ENCODE measurements at places on chromosomes 16 and 17.

GRCh38 chr17:58278661-58279015 is 2.1 kb downstream of the MPO start:
- no peak for DNase-seq

- DNase-seq, result no peak
These were observed 15.0 kb downstream of the USP31 start for GRCh38 chr16:23134274-23134673.

- DNase-seq, result no peak
These were observed 80.6 kb downstream of the OR1D5 start for GRCh38 chr17:2982854-2983253.

DNA sequence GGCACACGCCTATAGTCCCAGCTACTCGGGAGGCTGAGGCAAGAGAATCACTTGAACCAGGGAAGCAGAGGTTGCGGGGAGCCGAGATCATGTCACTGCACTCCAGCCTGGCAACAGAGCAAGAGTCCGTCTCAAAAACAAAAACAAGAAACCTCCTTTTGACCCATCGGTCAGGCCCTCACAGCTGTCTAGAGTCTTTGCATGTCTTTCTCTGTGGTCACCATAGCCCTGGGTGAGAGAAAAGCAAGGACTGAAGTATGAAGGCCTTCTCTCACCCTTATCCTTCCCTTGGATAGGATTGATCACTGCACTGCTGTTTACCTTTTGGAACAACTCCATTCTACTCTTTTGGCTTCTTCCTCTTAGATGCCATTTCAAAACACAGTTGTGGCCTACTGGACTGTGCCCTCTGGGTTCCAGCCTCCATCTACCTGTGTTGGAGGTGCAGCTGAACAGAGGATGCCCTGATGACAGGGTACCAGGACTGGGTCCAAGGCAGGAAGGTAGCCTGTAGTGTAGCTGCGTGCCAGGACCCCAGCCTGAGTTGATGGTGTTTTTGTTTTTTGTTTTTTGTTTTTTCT is 37.1 kb downstream of the LDHD start:
- DNase-seq, result no peak

DNA sequence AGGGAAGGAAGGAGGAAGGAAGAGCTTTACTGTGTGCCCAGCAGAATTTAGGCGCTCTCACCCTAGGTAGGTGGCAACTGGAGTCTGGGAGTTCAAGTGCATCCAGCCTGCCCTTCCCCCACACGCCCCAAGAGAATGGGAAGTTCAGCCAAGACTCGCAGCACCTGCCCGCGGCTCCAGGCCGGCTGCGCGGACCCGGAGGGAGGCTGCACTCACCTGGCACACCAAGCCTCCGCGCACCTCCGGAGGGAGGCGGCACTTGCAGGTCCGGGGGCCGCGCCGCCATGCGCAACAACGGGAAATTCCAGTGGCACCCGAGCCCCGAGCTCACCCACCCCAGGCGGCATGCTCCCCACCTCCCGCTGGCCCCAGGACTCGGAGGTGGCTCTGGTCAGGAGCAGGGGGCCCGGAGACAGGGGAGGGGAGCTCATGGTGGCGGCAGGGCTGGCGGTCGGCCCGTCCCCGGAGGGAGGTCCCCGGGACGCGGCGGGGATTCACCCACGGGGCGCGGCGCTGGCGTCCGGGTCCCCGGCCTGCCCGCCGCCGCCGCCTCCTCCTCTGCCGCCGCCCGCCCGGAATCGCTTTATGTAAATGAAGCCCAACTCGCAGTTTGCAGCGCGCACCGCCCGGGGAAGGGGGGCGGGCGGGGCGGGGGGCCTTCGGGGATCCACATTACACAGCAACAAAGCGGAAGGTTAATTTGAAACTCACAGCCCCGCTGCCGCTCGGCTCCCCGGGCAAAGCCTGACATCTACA is at the start of gene ZFHX3:
TSS of gene ZFHX3 (minus strand) at position 593 of the 756 bp plus-strand sequence. CDS start 87,983 bp downstream, outside the sequence.
- no peak for DNase-seq

DNA sequence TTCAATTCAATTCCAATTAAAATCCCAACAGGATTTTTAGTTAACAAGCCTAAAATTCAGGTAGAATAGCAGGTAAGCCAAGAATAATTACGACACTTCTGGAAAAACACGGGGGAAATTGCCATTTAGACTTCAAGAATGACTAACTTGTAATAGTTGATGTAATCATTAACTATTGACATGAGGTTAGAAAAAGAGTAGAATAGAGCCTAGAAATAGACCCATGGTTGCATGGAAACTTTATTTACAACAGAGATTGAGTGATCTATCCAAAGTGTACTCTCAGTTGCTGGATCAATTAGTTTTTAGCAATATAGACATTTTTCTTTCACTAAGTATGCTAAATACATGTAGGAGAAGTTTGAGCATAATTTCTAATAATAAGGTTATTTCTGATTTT is 3.6 kb upstream of the SLC13A5 start:
- no peak for DNase-seq

DNA sequence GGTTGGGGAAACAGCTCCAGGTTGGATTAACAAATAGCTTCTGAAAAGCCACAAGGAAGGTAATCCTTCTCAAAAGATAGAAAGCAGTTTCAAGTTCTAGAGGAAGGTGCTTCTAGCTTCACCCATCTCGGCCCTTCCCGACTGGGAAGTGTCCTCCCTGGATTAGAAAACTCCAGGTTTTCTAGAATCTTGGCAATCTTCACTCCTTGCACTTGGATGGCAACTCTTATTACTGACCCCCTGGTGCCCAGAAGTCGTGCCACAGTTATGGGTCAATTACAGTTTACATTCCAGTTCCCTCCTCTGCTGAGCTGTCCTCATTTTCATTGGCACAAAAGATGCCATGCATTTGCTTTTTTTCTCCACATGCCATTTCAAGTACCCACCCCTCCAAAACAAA is 65.6 kb downstream of the SMG6 start:
- DNase-seq, result no peak

All from activated CD8-positive, alpha-beta memory T cell treated with anti-CD3 and anti-CD28 coated beads for 4 hours (primary cell).